ENCODE measurements at places on chromosomes 12 and 14.

GRCh38 chr14:92040431-92041051 is 682 bp upstream of the TRIP11 start:
- H3K4me1 ChIP-seq: peaks cover 20% of the 10 kb centered on the region
- H3K36me3 ChIP-seq: peaks cover 6% of the 10 kb centered on the region
- DNase-seq: peak; percentile 47
- no peaks in the 10 kb centered on the region for H3K27me3 ChIP-seq

DNA sequence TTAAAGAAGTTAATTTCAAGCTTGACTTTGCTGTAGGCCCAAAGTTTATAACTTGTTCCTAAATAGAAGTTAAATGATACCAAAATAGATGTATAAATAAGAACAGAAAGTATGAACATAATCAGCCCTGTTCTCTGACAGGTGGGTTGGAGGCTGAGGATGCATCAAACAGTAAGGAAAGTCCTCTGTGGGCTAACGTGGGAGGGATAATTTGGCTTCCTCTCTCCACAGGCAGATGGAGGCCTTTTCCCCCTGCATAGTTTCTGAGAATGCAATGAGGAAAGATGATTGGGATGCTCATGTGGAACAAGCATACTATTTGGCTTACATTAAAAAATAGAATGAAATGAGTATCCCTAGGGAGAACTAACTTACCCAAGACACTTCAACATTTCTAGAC is 56.5 kb downstream of the GARIN6 start:
- peaks cover 1% of the 10 kb centered on the region for H3K4me1 ChIP-seq
- H3K27ac ChIP-seq: no peak overlapping the region
- no peaks in the 10 kb centered on the region for H3K27me3 ChIP-seq
- no peaks in the 10 kb centered on the region for H3K36me3 ChIP-seq

- H3K27me3 ChIP-seq: no peaks in the 10 kb centered on the region
- H3K4me3 ChIP-seq: no peak overlapping the region
- no peaks in the 10 kb centered on the region for H3K4me1 ChIP-seq
- DNase-seq: no peak
- no peak overlapping the region for H3K27ac ChIP-seq
Measured at GRCh38 chr14:74756326-74756725, 6.8 kb upstream of the YLPM1 start.

DNA sequence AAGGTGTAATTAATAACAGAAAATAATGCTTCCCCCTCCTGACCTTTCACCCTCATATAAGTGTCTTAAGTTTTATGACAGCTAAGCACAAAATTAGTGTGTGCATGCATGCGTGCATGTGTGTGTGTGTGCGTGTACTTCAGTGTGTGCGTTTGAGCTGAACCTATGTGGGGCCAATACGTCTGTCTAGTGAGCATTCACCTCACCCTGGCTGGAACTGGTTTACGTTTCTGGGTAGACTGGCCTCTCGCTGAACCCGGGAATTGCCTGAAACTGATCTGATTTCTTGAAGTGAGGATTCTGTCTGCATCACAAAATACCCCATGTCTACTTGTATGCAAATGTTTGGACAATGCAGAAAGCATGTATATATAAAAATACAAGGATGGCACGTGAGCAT is 68.2 kb upstream of the TBX3 start:
- no peaks in the 10 kb centered on the region for H3K27me3 ChIP-seq
- no peak overlapping the region for H3K4me3 ChIP-seq
- H3K4me1 ChIP-seq: no peaks in the 10 kb centered on the region
- no peaks in the 10 kb centered on the region for H3K36me3 ChIP-seq

DNA sequence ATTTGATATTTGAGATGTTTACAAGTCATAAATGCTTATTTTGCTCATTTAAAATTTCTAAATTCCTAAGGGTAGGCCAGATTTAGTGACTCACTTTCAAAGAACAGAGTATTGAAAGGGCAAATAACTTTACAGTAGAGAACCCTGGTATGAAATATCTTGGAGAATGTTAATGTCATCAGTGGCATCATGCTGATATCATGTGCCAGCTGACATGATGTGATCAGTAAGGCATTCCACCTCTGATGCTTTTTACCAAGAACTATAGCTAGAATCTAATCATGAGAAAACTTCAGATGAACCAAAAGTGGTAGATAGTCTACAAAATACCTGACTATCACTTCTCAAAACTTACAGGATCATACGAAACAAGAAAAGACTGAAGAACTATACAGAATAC is 2.9 kb upstream of the FLRT2 start:
- H3K27me3 ChIP-seq: no peaks in the 10 kb centered on the region
- H3K36me3 ChIP-seq: no peaks in the 10 kb centered on the region
- H3K4me1 ChIP-seq: peaks cover 23% of the 10 kb centered on the region

GRCh38 chr14:21509432-21510143 is 1.6 kb downstream of the METTL3 start:
- H3K4me1 ChIP-seq: peaks cover 13% of the 10 kb centered on the region
- H3K4me3 ChIP-seq: peak overlapping the region; percentile 96
- H3K27me3 ChIP-seq: no peaks in the 10 kb centered on the region
- DNase-seq: no peak
- peaks cover 16% of the 10 kb centered on the region for H3K36me3 ChIP-seq

- H3K27ac ChIP-seq: no peak overlapping the region
- H3K27me3 ChIP-seq: no peaks in the 10 kb centered on the region
- H3K4me1 ChIP-seq: no peaks in the 10 kb centered on the region
- no peaks in the 10 kb centered on the region for H3K36me3 ChIP-seq
Measured at GRCh38 chr14:30204431-30204980, 276.9 kb upstream of the PRKD1 start.

GRCh38 chr14:103020271-103021170 is 36.8 kb downstream of the CDC42BPB start:
- H3K27ac ChIP-seq: no peak overlapping the region
- no peak for DNase-seq
- no peak overlapping the region for H3K4me3 ChIP-seq
- H3K27me3 ChIP-seq: no peaks in the 10 kb centered on the region

GRCh38 chr12:125418902-125419564 is 353.8 kb downstream of the AACS start:
- no peak overlapping the region for H3K27ac ChIP-seq
- no peak for DNase-seq
- H3K27me3 ChIP-seq: no peaks in the 10 kb centered on the region
- no peaks in the 10 kb centered on the region for H3K36me3 ChIP-seq

- no peaks in the 10 kb centered on the region for H3K36me3 ChIP-seq
- no peaks in the 10 kb centered on the region for H3K27me3 ChIP-seq
- no peak overlapping the region for H3K4me3 ChIP-seq
Measured at GRCh38 chr14:91796617-91797347, 64.9 kb upstream of the CATSPERB start.

- peak overlapping the region; percentile 79 for H3K27ac ChIP-seq
- H3K4me3 ChIP-seq: peak overlapping the region; percentile 8
- H3K27me3 ChIP-seq: peaks cover 23% of the 10 kb centered on the region
- peaks cover 10% of the 10 kb centered on the region for H3K36me3 ChIP-seq
Measured at GRCh38 chr14:24317141-24317928, 6.0 kb downstream of the LTB4R start.

GRCh38 chr14:77738559-77739250 is 22.3 kb downstream of the SNW1 start:
- H3K27ac ChIP-seq: peak overlapping the region; percentile 40
- no peaks in the 10 kb centered on the region for H3K27me3 ChIP-seq
- H3K36me3 ChIP-seq: peaks cover 97% of the 10 kb centered on the region
- peak; percentile 6 for DNase-seq
- no peak overlapping the region for H3K4me3 ChIP-seq

DNA sequence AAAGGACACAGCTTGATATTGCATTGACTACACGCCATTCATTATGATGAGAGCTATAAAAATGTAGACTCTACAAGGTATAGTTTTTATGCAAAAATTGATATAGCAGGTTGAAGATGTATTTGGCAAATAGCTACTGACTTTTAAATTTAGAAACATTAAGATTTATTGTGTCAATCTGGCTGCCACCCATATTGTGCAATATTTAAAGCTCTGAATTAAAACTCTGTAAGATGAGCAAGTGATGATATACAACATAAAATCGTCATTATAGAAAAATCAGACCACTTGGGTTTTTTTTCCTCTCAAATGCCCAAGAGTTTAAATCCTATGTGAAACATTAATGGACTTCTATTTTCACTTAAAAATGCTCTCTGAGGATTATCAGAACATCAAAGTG is 36.8 kb upstream of the E2F7 start:
- H3K27ac ChIP-seq: no peak overlapping the region
- peak; percentile 21 for DNase-seq
- H3K27me3 ChIP-seq: no peaks in the 10 kb centered on the region
- peaks cover 15% of the 10 kb centered on the region for H3K4me1 ChIP-seq

DNA sequence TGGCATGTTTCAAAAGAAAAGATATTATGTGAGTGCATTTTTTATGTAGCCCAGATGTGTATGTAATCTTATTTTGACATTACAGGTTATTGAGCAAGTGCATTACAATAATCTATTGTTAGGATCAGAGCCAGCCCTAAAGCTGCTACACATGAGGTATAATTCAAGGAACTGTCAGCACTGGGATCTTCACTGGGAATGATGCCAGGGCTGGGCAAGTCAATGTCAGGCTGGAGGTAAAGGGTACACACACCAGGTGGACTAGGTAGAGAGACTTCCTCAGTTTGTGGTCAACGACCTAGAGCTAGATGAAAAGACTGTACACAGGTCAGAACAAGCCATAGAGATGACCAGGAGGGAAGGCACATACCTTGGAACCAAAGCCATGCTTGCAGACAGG is 15.4 kb downstream of the TRIM9 start:
- no peaks in the 10 kb centered on the region for H3K27me3 ChIP-seq
- H3K36me3 ChIP-seq: no peaks in the 10 kb centered on the region
- peaks cover 35% of the 10 kb centered on the region for H3K4me1 ChIP-seq
- peak; percentile 57 for DNase-seq
- no peak overlapping the region for H3K4me3 ChIP-seq
- H3K27ac ChIP-seq: peak overlapping the region; percentile 39

- no peak overlapping the region for H3K4me3 ChIP-seq
- peaks cover 12% of the 10 kb centered on the region for H3K27me3 ChIP-seq
- no peak for DNase-seq
- H3K4me1 ChIP-seq: peaks cover 4% of the 10 kb centered on the region
- no peak overlapping the region for H3K27ac ChIP-seq
Measured at GRCh38 chr14:97336179-97336578, 539.0 kb downstream of the VRK1 start.

DNA sequence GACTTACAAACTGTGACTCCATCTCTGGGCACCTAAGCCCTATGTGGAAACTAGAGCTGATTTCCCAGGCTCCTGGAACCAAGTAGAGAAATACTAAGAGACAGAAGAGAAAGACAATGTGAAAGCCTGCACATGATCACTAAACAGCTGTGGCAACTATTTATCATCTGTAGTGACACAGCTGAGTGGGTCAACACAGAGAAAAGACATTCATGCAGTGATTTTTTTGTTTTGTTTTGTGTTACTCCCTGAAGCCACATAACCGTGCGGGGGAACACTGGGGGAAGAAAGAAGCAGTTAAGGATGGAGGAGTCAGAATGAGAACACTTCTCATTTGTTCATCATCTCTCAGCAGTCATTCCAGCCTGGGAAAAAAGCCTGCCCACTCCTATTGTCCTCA is 1.5 kb downstream of the PRR4 start:
- H3K4me1 ChIP-seq: peaks cover 15% of the 10 kb centered on the region
- H3K27me3 ChIP-seq: no peaks in the 10 kb centered on the region
- H3K36me3 ChIP-seq: peaks cover 20% of the 10 kb centered on the region
- H3K27ac ChIP-seq: no peak overlapping the region

- no peak overlapping the region for H3K27ac ChIP-seq
- DNase-seq: no peak
- no peak overlapping the region for H3K4me3 ChIP-seq
Measured at GRCh38 chr14:96757456-96757855, 39.7 kb upstream of the VRK1 start.

DNA sequence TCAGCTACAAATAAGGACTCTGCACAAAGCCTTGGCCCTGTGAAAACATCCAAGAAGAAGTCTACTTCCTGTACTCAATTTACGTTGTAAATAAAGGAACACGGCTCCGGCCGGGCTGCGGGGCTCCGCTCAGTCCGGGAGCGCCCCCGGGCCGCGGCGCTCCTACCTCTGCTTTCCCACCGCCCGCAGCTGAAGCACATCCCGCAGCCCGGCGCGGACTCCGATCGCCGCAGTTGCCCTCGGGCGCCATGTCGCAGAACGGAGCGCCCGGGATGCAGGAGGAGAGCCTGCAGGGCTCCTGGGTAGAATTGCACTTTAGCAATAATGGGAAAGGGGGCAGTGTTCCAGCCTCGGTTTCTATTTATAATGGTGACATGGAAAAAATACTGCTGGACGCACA is 502.3 kb upstream of the FOXG1 start:
- H3K27me3 ChIP-seq: no peaks in the 10 kb centered on the region
- H3K4me1 ChIP-seq: no peaks in the 10 kb centered on the region
- H3K36me3 ChIP-seq: no peaks in the 10 kb centered on the region
- H3K27ac ChIP-seq: no peak overlapping the region
- H3K4me3 ChIP-seq: no peak overlapping the region
- no peak for DNase-seq
